Caco-2 (cell line): ENCODE measurements at places on chromosomes 3 and 15. TPM values are rescaled to one million over a fixed set of nuclear protein-coding genes. Genes with fewer than 3 reads are reported as not detected.

- peaks cover 21% of the 10 kb centered on the region for H3K4me1 ChIP-seq
- H3K4me3 ChIP-seq: no peak overlapping the region
- DNase-seq: no peak
- peaks cover 1% of the 10 kb centered on the region; the same call in 1 of the 2 replicates for H3K36me3 ChIP-seq
Measured at GRCh38 chr3:32460031-32460749, 42.5 kb downstream of the CMTM6 start.

- H3K27ac ChIP-seq: no peak overlapping the region
- peaks cover 55% of the 10 kb centered on the region for H3K4me1 ChIP-seq
- DNase-seq: peak; percentile 56
- 0 out of 2 replicates have a peak, but pooled peaks cover 2% of the 10 kb centered on the region for H3K36me3 ChIP-seq
- no peaks in the 10 kb centered on the region for H3K27me3 ChIP-seq
- peak overlapping the region; percentile 58 for H3K4me3 ChIP-seq
Measured at GRCh38 chr3:71064291-71064955, 519.1 kb downstream of the FOXP1 start.

DNA sequence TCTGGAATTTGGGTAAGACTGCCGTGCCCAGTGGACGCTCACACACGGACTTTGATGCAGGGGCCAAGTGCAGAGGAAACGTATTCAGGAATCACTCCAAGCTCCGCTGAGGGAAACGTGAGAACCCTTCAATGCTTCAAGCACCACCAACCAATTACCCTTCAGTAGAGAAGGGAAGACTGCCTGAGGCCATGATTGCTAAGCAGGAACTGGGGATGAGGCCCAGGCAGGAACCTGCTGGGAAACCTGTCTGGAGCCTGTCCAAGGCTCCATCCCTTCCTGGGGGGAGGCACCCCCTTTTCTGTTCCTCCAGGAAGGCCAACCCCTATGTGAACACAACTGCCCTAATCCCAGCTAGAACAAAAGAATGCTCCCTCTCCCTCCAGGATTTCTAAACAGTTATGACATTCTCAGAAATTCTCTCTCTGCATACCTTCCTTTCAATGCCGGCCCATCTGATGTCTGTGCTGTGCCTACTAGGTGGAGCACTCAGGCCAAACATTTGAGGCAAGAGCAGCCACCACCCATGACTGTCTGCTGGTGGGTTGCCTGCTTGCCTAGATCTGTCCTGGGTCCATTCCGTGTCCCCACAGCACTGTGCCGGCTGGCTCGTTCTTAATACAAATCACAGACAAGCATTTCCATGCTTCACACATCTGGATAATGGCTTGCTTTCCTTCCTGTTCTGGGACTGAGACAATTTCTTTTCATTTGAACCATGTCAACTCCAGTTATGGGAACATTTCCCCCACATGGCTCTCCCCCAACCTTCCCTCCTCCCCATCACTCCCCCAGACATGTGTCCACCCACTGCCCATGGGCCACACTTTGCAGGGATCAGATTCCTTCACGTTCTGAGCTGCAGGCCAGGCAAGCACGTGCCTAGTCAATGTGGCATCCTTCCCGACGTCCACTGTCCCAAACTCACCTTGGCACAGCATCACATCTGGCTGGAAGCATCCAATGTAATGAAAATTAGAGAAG is 149.4 kb downstream of the ADAMTS17 start:
- DNase-seq: no peak
- H3K27me3 ChIP-seq: no peaks in the 10 kb centered on the region
- H3K36me3 ChIP-seq: no peaks in the 10 kb centered on the region

DNA sequence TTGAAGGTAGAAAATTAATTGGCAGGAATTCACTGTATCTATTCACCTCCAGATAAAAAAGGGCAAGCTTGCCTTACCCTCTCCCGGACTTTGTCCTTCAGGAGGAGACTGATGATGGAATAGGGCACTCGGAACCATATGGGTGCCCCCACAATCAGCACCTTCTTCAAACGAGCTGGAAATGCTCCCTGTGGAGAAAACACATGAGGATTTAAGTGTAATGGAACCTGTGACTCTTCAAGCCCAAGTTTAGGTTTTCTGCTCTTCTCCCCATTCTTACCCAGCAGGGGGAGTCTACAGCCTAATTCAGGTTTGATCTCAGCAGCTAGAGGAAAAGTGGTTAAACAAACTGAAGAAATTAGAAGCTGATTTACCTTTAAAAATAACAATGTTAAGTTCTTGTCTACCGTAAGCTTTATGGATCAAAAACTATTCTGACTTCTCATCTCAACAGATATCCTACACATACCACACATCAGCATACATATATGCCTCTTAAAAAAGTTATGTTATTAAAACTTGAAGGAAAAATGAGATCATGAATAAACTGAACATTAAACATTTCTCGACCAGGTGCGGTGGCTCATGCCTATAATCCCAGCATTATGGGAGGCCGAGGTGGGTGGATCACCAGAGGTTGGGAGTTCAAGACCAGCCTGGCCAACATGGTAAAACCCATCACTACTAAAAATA is 57.5 kb upstream of the SIN3A start:
- peak; percentile 50 for DNase-seq
- no peaks in the 10 kb centered on the region; the same call in none of the 2 replicates for H3K36me3 ChIP-seq

DNA sequence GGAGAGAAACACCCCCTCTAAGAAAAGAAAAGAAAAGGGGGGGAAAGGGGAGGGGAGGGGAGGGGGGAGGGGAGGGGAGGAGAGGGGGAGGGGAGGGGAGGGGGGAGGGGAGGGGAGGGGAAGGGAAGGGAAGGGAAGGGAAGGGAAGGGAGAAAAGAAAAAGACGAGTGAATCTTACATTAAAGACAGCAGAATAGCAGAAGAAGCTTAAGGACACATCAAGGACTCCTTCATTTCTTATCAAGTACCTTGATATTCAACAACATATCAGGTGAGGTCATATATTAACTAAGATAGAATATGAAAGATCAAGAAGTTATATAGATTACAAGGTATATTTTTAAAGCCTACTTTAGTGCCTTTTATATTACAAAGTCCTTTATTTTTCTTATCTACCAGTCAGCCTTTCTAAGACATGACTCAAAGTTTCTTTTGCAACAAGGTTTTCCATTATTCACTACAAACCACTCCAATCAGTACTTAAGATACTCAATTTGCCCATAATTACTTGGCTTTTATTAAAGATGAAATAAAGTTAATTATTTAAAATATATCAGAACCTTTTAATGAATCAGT is 17.7 kb upstream of the AADAC start:
- H3K27ac ChIP-seq: no peak overlapping the region
- H3K27me3 ChIP-seq: no peaks in the 10 kb centered on the region
- H3K4me3 ChIP-seq: no peak overlapping the region
- H3K4me1 ChIP-seq: peaks cover 10% of the 10 kb centered on the region
- no peaks in the 10 kb centered on the region for H3K36me3 ChIP-seq
- no peak for DNase-seq

DNA sequence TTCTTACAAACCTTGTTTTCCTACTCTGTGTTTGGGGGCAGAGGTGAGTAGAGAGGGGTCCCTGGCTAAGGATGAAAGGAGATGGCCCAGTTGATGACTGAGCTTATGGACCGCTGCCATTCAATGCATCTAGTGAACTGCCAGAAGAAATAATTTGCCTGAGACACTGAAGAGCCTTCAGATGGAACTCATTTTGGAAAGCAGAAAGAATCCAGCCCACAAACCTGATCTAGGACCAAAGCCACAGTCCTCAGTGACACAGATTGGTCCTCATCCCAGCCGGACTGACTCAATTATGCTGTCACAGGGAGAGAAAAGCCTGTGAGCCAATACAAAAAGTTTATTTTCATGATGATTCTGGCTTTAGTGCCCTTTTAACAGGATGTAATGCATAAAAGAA is 82.7 kb downstream of the CD47 start:
- DNase-seq: no peak
- no peaks in the 10 kb centered on the region for H3K36me3 ChIP-seq
- H3K27ac ChIP-seq: no peak overlapping the region
- H3K4me1 ChIP-seq: peaks cover 9% of the 10 kb centered on the region; the same call in 1 of the 2 replicates
- no peaks in the 10 kb centered on the region for H3K27me3 ChIP-seq

DNA sequence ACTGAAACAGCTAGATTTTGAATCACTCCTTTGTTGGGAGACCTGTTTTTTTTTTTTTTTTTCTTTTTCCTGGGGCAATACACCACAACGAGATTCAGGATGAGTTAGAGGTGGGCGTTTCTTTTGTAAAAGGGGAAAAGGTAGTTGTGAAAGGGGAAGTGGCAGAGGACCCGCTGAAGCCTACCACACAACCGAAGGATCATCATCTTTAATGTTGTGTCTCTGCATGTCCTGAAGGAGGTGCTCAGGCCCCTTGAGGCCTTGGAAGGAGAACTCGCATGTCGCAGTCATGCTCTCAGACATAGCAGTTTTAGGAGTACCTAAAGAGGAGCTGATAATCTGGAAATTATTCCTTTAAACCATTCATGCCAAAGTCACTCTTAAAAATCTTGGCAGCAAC is 137.9 kb upstream of the LRIG1 start:
- no peaks in the 10 kb centered on the region for H3K36me3 ChIP-seq
- H3K27ac ChIP-seq: no peak overlapping the region
- no peak for DNase-seq

GRCh38 chr3:136350132-136350531 is 100.0 kb downstream of the PCCB start:
- no peak overlapping the region for H3K27ac ChIP-seq
- H3K4me1 ChIP-seq: 0 out of 2 replicates have a peak, but pooled peaks cover 3% of the 10 kb centered on the region
- no peaks in the 10 kb centered on the region for H3K27me3 ChIP-seq
- no peak for DNase-seq
- H3K4me3 ChIP-seq: no peak overlapping the region

GRCh38 chr3:37905987-37906674 is 44.5 kb downstream of the CTDSPL start:
- H3K4me3 ChIP-seq: no peak overlapping the region
- DNase-seq: no peak
- no peaks in the 10 kb centered on the region for H3K27me3 ChIP-seq
- peaks cover 42% of the 10 kb centered on the region for H3K4me1 ChIP-seq
- H3K36me3 ChIP-seq: no peaks in the 10 kb centered on the region
- peak overlapping the region; percentile 24 for H3K27ac ChIP-seq

DNA sequence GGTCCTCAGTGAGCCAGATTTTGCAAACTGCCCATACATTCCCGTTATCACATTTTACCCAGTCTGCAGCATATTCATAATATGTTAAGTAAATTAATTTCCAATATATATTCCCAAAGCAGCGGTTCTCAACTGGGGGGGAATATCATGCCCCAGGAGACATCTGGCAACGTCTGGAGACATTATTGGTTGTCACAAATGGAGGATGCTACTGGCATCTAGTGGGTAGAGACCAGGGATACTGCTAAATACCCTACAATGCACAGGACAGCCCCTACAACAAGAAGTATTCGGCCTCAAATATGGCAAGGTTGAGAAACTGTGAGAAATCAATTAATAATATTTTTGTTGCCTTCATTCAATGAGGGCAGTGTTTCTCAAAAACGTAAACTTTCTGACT is 280.3 kb downstream of the MAGI1 start:
- H3K4me3 ChIP-seq: no peak overlapping the region
- DNase-seq: no peak
- no peak overlapping the region for H3K27ac ChIP-seq
- H3K36me3 ChIP-seq: no peaks in the 10 kb centered on the region

DNA sequence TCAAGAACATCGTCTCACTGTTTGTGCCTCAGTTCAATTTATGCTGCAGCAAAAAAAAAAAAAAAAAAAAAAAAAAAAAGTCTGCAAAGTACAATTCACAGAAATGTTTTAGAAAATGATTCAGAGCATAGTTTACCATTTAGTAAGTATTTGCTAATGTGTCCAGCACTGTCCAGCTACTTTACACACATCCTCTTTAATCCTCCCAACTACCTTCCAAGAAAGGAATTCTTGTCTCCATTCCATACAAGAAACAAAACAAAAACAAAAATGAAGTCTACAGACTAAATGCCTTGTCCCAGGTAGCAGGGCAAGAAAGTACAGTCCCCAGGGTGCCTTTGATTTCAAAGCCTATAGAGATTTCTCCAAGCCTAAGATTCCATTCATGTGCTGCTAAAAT is 38.9 kb upstream of the SNTN start:
- no peaks in the 10 kb centered on the region for H3K27me3 ChIP-seq
- H3K36me3 ChIP-seq: no peaks in the 10 kb centered on the region
- peaks cover 6% of the 10 kb centered on the region; the same call in 1 of the 2 replicates for H3K4me1 ChIP-seq
- no peak for DNase-seq

GRCh38 chr15:91072161-91072560 is 27.9 kb upstream of the SV2B start:
- no peaks in the 10 kb centered on the region for H3K27me3 ChIP-seq
- no peak for DNase-seq

- H3K4me1 ChIP-seq: peaks cover 16% of the 10 kb centered on the region
- H3K36me3 ChIP-seq: no peaks in the 10 kb centered on the region
- no peaks in the 10 kb centered on the region for H3K27me3 ChIP-seq
- H3K27ac ChIP-seq: no peak overlapping the region
Measured at GRCh38 chr3:171407759-171408158, 52.4 kb downstream of the TNIK start.

DNA sequence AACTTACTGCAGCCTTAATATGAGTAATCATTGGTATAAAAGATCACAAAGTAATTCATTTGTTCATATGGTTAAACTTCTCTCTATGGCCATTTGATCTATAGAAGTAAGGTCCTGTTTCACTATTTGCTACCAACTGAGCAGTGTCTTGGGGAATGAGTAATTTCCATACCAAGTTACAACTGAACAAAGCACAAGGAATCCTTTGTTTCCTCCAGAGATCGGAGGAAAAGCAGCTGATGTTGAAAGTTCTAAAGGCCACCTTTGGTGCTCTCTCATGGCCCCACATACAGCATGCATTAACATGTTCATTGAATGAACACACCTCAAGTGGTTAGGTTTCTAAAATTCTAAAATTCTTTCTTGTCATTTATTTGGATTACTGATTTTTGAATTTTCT is 7.1 kb upstream of the CNTN3 start:
- no peaks in the 10 kb centered on the region for H3K4me1 ChIP-seq
- no peaks in the 10 kb centered on the region for H3K36me3 ChIP-seq
- no peak for DNase-seq
- no peaks in the 10 kb centered on the region for H3K27me3 ChIP-seq
- H3K27ac ChIP-seq: no peak overlapping the region

DNA sequence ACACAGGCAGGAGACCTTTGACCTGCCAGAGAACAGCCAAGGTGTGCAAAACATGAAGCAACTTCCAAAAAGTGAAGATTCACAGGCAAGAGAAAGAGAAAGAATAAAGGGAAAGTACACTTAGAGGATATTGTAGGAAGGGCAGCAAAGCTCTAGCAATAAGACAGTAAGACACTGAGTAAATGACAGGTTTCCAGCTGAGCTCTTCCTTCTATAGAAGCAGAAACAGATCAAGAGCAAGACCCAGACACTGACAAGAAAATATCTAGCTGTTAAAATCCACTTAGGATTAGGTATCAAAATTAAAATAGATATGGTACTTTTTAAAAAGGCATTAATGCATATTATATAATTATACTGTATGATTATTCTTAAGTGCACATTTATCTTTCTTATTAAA is 333.4 kb downstream of the RAP2B start:
- H3K4me1 ChIP-seq: no peaks in the 10 kb centered on the region
- no peak overlapping the region for H3K4me3 ChIP-seq
- H3K36me3 ChIP-seq: no peaks in the 10 kb centered on the region

Gene ST3GAL6
- total RNA-seq: 59.7 and 67.2 TPM in 2 replicates

Gene TMEM207
- total RNA-seq: 0.65 TPM in 1 of 2 replicates, not detected in the other

Gene FBN1
- 0.21 and 0.43 TPM in 2 replicates for total RNA-seq
